ENCODE measurements at places on chromosomes 7 and 10. TPM values are rescaled to one million over a fixed set of nuclear protein-coding genes. Genes with fewer than 3 reads are reported as not detected.

Gene MRC1
- 29.3 TPM for total RNA-seq

Gene RAPGEF5
- 78.0 TPM for total RNA-seq

Gene FAM13C
- total RNA-seq, result 13.9 TPM

Gene OR9A2
- total RNA-seq, result 2.0 TPM

Gene PDZD7
- 2.3 TPM for total RNA-seq

DNA sequence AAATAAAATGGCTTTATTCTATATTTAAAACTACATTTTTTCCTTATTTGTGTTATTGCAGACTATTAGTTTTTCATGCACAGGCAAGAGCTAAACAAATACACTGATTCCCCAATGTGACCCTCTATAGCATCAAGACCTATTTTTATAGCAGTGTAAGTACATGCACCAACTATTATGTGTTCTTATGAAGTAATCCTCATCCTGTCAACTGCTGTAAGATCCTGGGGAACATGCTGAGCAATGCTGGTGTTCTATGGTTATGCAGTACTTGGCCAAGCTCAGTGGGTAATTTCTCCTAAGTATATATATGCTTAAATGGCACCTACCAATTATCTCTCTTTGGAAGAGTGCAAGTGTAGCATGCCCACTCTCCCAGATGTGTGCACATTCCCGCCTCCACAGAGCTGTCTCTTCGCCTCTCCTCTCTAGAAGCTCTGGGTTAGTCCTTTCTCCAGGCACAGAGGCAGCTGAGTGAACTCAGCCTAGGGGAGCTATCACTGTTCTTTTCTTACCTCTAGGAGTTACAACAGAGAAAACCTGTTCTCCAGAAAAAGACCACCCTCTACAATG, 428.8 kb downstream of the KCNMA1 start:
- no peak overlapping the region for H3K27ac ChIP-seq
- DNase-seq, result no peak
- H3K4me1 ChIP-seq, result no peaks in the 10 kb centered on the region
- H3K27me3 ChIP-seq, result no peaks in the 10 kb centered on the region

DNA sequence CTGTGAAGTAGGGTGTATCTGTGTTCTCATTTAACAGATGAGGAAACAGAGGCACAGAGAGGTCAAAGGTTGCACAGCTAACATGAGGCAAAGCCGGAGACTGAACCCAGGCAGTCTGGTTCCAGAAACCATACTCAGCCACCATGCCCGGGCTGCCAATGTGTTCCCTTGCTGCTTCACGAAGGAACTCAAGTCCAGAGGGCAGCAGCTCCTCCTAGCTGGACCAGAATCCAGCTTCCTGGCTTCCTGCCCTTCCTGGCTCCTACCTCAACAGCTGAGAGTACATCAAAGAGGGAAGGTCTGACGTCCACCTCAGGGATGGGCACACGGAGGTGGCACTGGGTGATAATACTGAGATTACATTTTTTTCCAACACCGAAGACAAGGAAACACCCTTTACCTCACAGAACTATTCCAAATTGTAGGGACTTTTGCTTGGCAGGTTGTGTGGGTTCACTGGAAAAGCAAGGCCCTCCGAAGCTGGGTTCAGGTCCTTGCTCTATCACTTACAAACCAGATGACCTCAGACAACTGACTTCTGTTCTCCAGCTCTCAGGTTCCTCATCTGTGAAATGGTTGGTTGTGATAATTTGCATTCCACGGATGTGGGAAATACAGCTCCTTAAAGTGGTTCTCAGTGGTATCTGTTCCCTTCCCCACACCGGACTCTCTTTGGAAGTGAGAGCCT, 154.1 kb upstream of the ZMIZ1 start:
- H3K27me3 ChIP-seq, result no peaks in the 10 kb centered on the region
- H3K4me3 ChIP-seq, result no peak overlapping the region
- no peaks in the 10 kb centered on the region for H3K36me3 ChIP-seq
- DNase-seq, result no peak
- no peak overlapping the region for H3K27ac ChIP-seq

DNA sequence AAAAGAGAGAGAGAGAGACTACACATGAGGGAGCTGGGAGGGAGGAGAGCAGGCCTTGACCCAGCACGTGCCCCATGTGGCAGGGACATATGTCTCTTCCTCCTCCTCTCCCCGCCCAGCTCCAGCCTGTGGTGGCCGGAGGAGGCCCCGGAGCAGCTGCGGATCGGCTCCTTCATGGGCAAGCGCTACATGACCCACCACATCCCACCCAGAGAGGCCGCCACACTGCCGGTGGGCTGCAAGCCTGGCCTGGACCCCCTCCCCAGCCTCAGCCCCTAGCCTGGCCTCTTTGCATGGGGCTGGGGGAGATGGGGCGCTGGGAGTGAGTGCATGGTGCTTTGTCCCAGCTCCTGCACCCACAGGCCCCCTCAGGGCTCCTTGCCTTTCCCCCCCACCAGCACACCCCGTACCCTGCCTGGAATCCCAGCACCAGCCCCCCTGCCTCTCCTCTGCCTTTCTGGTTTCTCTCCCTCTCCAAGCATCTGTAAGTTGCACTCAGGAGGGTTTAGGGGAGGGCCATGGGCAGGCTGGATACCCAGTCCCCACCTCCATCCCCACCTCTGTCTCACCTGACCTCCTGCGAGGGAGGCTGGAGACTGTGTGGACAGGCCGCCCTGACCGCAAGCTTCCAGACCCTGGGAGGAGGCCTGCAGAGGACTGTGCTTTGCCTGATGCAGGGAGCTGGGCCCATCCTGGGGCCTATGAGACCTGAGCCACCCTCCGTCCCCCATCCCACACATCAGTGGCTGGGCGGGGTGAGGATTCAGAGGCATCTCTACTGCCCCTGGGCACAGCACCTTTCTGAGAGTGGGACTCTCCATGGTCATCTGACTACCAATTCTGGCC, 4.8 kb downstream of the UPK3B start:
- no peak for DNase-seq
- H3K4me3 ChIP-seq, result no peak overlapping the region
- H3K27ac ChIP-seq, result no peak overlapping the region

GRCh38 chr10:65952086-65952485, 973.8 kb upstream of the LRRTM3 start:
- no peak overlapping the region for H3K4me3 ChIP-seq
- H3K27ac ChIP-seq, result no peak overlapping the region
- no peaks in the 10 kb centered on the region for H3K27me3 ChIP-seq
- H3K36me3 ChIP-seq, result no peaks in the 10 kb centered on the region
- DNase-seq, result no peak

DNA sequence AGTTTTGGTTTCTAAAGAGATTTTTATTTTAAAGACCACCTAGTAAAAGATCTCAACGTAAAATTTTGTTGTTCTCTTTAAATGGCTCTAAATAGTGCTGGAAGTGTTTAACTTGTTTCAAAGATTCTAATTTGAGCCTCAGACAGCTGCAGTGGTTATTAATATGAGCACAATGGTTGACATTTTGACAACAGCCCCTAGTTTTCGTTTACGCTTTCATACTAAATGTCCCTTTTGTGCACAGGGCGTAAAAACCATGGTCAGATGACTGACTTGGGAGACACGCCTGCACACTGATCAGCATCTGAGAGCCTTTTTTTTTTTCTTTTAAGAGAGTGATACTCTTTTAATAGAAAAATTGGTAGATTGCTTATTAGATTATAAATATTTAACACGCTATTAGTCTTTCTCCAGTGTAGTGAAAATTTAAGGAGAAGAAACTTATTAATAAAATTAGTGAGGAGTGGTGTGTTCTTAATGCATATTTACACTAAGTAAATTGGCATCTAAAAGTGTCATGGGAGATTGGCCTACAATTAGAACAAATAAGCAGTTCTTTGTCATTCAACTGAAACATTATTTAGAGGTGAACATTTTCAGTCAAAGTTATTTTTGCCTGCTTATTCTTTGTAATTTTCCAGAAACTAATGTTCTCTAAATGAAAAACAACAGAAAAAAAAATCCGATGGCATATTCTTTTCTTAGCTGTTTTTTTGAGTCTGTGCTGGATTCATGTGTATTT, 182.8 kb upstream of the PHYHIPL start:
- no peaks in the 10 kb centered on the region for H3K4me1 ChIP-seq
- H3K4me3 ChIP-seq, result no peak overlapping the region
- H3K36me3 ChIP-seq, result no peaks in the 10 kb centered on the region
- DNase-seq, result no peak
- no peaks in the 10 kb centered on the region for H3K27me3 ChIP-seq

GRCh38 chr7:127317447-127317961, 64.8 kb upstream of the GRM8 start:
- H3K4me1 ChIP-seq, result no peaks in the 10 kb centered on the region
- H3K4me3 ChIP-seq, result no peak overlapping the region
- no peak for DNase-seq
- no peaks in the 10 kb centered on the region for H3K36me3 ChIP-seq
- H3K27me3 ChIP-seq, result no peaks in the 10 kb centered on the region

DNA sequence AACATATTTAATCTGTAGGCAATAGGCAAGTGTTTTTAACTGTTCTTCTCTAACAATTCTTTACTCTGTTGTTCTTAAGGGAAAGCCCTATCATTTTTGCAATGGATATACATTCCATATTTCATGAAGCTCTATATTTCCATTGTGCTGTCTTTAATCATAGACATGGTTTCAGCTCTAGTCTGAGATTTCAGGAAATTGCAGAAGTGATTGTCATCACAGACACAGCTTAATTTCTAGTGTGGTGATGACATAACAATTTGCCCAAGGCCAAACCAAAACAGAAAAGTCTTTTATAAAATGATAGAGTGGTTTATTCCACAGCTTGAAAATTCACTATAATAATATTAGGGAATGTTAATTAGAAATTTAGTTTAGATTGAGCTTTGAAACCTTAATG, 494.1 kb upstream of the SEMA3A start:
- H3K27ac ChIP-seq, result no peak overlapping the region
- DNase-seq, result no peak
- H3K4me3 ChIP-seq, result no peak overlapping the region
- no peaks in the 10 kb centered on the region for H3K27me3 ChIP-seq
- H3K36me3 ChIP-seq, result no peaks in the 10 kb centered on the region
- H3K4me1 ChIP-seq, result no peaks in the 10 kb centered on the region

DNA sequence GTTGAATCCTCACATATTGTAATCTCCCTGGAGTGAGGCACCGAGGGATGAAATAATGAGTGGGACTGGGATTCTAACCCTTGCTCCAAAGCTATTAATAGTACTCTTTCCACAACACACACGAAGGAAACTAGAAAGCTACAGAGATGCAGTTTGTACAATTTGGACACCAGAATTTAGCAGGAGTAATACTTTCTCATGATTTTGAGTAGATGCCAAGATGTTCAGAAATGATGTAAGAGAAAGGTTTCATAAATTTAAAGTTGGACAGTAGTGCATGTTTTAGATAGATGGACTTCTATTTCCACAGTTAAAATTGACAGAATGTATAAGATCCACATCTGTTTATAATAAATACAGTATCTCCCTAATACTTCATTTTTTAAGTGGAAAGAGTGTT, 46.5 kb downstream of the PRR15 start:
- H3K4me1 ChIP-seq, result no peaks in the 10 kb centered on the region
- no peaks in the 10 kb centered on the region for H3K36me3 ChIP-seq
- no peak for DNase-seq
- H3K4me3 ChIP-seq, result no peak overlapping the region

DNA sequence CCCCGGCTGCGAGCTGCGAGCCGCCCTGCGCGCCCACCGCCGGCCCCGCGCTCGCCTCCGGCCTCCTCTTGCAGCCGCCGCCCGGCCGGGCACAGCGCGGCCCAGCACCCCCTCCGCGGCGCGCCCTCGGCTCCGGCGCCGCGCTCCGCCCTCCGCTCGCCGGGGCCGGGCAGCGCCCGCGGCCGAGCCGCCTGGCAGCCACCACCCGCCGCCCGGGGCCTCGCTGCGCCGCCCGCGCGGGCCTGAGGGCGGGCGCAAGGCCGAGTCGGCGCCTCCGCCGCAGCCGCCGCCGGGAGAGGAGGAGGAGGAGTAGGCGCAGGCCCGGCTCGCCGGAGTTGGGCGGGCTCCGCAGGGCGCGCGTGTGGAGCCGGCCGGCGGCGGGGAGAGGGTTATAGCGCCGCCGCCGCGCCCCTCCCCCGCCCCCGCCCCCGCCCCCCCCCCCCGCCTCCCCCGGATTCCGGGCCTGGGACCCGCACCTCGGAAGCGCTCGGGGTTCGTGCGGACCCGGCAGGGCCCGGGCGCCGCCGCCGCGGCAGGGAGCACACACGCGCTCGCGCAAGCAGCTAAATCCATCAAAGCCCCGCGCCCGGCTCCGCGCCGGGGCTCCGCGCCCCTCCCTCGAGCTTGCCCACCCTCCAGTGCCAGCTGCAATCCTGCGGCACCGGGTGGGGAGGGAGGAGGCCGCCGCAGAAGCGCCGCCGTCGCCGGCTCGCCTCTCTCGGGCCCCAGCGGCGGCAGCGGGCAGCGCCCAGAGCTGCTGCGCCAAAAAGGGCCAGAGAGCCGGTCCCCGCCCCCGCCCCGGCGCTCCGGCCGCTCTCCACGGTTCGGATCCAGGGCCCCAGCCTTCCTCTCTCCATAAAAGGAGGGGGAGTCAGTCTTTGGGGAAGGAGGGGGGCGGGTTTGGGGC, at the start of gene PDGFA:
Gene PDGFA, minus strand, starts transcription at position 363 of the 907 bp plus-strand sequence. CDS start 845 bp downstream, outside the sequence.
- H3K27me3 ChIP-seq, result no peaks in the 10 kb centered on the region
- no peaks in the 10 kb centered on the region for H3K36me3 ChIP-seq

DNA sequence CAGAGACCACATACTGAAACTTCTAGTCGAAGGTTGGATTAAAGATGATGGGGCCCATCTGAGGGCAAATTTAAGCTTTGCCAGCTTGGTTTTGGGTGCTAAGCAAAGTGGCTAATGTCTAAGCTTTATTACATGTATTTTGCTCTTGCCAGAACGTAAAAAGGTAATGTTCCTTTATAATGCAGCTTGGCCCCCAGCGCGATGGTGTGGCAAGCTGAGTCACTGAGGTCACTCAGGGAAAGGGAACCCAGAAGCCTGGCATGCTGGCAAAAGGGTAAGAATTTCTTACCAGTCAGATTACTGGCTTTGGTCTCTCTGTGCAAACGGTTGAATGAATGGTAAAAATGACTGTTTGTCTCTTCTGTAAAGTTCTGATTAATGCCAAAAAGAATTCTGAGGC, 158.3 kb upstream of the KCND2 start:
- no peaks in the 10 kb centered on the region for H3K27me3 ChIP-seq
- no peak for DNase-seq
- H3K4me1 ChIP-seq, result no peaks in the 10 kb centered on the region
- no peaks in the 10 kb centered on the region for H3K36me3 ChIP-seq
- no peak overlapping the region for H3K4me3 ChIP-seq
- no peak overlapping the region for H3K27ac ChIP-seq

GRCh38 chr10:123331438-123331837, 177.2 kb downstream of the BUB3 start:
- H3K27me3 ChIP-seq, result no peaks in the 10 kb centered on the region
- no peak for DNase-seq
- H3K36me3 ChIP-seq, result no peaks in the 10 kb centered on the region
- H3K4me1 ChIP-seq, result no peaks in the 10 kb centered on the region
- H3K4me3 ChIP-seq, result no peak overlapping the region
- H3K27ac ChIP-seq, result no peak overlapping the region

GRCh38 chr7:3117488-3118231, 74.0 kb upstream of the CARD11 start:
- peaks cover 4% of the 10 kb centered on the region for H3K27me3 ChIP-seq
- no peak for DNase-seq
- H3K27ac ChIP-seq, result no peak overlapping the region

DNA sequence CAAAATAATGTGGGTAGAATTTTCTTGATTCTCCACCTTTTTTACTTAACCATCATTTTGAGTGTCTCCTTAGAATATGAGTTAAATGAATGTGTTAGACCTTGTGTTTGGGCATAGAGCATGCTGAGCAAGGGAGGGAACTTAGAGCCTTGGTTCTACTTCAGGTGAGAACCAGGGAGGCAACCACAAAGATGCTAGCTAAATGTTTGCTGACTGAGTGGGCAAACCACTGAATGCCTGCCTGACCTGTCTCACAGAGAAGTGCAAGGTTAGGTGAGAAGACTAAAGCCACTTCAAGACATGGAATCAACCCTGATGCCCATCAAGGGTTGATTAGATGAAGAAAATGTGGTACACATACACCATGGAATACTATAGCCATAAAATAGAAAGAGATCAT, 242.6 kb upstream of the ZNF32 start:
- no peak overlapping the region for H3K27ac ChIP-seq
- no peak overlapping the region for H3K4me3 ChIP-seq
- no peak for DNase-seq

Measured in breast epithelium (tissue), 4 donors.